ENCODE measurements at places on chromosomes 4 and X. TPM values are rescaled to one million over a fixed set of nuclear protein-coding genes. Genes with fewer than 3 reads are reported as not detected.
A peak's percentile ranks its signal among the peaks of the same experiment; 100 is the strongest.

DNA sequence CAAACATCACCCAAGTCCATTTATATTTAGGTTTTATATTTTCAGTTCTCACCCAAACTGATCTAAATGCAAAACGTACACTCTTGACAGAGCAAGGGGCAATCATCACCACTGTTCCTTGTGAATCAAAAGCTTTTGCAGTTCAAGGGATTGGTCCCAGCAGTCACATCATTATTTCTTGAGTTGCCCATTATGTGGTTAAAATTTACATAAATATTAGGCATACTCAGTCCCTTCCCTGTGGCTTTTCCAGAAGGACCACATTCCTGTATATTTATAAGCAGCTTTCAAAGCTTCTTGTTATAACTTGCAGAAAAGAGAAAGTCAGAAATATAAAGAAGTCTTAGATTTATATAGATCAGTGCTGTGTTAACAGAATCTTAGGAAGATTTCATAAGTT is 224.4 kb downstream of the CLCN4 start:
- H3K27me3 ChIP-seq, result no peaks in the 10 kb centered on the region
- H3K4me3 ChIP-seq, result no peak overlapping the region
- H3K27ac ChIP-seq, result no peak overlapping the region

DNA sequence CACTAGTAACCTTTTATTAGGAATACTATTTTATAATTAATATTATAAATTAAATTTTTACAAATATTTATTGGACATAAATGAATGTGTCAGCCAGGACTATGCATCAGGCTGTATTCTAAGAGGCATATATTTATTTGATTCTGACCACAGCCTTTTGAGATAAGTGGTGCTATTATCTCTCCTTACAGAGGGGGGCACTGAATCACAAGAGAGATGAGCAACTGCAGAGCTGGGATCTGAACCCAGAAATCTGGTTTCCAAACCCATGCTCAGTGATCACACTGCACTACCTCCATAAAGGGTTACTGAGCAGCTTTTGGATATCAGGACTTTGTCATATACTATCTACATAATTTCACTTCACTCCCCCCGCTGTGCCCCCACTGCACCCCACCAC is 322.0 kb downstream of the TMA16 start:
- no peak overlapping the region for H3K27ac ChIP-seq
- no peak overlapping the region for H3K4me3 ChIP-seq
- no peaks in the 10 kb centered on the region for H3K36me3 ChIP-seq
- no peak for DNase-seq
- H3K27me3 ChIP-seq, result no peaks in the 10 kb centered on the region
- H3K4me1 ChIP-seq, result no peaks in the 10 kb centered on the region

- H3K36me3 ChIP-seq, result no peaks in the 10 kb centered on the region
- H3K4me3 ChIP-seq, result no peak overlapping the region
- no peak for DNase-seq
- no peaks in the 10 kb centered on the region for H3K4me1 ChIP-seq
Observed at GRCh38 chrX:37644381-37645305, 40.9 kb upstream of the XK start.

GRCh38 chr4:7016086-7016485 is 27.1 kb upstream of the TADA2B start:
- H3K36me3 ChIP-seq, result peaks cover 26% of the 10 kb centered on the region
- H3K27me3 ChIP-seq, result no peaks in the 10 kb centered on the region
- H3K4me3 ChIP-seq, result no peak overlapping the region

GRCh38 chrX:11447418-11447817 is 154.2 kb downstream of the AMELX start:
- no peak for DNase-seq
- no peaks in the 10 kb centered on the region for H3K36me3 ChIP-seq
- H3K4me1 ChIP-seq, result peaks cover 46% of the 10 kb centered on the region
- H3K27me3 ChIP-seq, result no peaks in the 10 kb centered on the region

DNA sequence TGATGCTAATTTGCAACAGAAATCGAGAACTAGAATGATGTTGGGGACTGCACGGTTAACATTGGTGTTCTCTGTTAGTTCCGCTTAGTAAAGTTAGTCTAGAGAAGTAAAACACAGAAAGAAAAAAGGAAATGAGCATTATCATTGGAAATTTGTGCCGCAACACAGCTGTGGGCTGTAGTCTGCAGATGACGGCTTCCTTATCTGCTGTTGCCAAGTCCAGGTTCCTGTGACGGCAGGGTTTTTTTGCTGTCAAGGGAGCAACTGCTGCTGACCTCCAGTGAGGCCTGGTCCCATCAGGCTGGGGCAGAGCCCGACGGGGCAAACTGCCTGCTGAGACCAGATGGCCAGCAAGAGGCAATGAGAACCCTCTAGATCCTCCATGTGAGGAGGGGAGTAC is 38.9 kb upstream of the PHEX start:
- no peak overlapping the region for H3K27ac ChIP-seq
- no peaks in the 10 kb centered on the region for H3K27me3 ChIP-seq
- no peak for DNase-seq
- peaks cover 36% of the 10 kb centered on the region for H3K36me3 ChIP-seq
- no peak overlapping the region for H3K4me3 ChIP-seq

GRCh38 chrX:96833333-96833732 is 50.4 kb upstream of the RPA4 start:
- no peaks in the 10 kb centered on the region for H3K36me3 ChIP-seq
- no peak for DNase-seq
- H3K27ac ChIP-seq, result peak overlapping the region; percentile 71
- no peak overlapping the region for H3K4me3 ChIP-seq

DNA sequence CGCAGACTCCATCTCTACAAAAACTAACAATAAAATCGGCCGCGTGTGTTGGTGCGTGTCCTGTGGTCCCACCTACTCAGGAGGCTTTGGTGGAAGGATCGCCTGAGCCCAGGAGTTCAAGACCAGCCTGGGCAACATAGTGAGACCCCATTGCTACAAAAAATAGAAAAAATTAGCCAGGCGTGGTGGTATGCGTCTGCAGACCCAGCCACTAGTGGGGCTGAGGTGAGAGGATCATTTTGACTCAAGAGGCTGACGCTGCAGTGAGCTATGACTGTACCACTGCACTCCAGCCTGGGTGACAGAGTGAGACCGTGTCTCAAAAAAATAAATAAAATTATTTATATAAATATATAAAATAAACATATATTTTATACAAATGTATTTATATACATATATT is 22.3 kb downstream of the ASMTL start:
- H3K27ac ChIP-seq, result no peak overlapping the region

DNA sequence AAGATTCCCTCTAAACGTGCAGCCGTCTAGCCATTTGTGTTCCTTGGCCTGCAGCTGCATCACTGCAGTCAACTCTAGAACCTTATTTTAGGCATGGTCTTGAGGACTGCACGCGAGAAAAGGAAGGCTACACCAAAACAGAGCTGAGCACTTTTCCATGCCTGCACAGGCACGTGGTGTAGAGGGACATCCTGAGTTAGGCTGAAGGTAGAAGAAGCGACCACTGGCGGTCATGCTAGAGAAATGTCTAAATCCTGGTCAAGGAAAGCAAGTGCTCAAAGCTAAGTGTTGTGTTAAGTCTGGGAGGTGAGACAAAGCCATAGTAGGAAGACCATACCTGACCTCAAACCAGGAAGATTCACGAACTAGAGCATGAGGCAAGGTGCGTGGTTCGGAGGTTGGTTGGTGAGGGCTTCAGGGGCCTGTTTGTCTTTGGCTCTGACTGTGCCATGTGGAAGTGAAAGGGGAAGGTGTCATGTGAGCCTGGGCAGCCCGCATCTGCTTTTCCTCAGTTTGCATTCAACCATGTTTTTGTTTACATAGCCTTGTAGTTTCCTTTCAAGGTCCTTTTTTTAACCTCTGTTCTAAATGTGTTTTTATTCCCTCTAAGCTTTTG is 203.8 kb downstream of the AASDH start:
- H3K27ac ChIP-seq, result no peak overlapping the region
- peaks cover 10% of the 10 kb centered on the region for H3K4me1 ChIP-seq
- no peaks in the 10 kb centered on the region for H3K27me3 ChIP-seq
- H3K36me3 ChIP-seq, result no peaks in the 10 kb centered on the region
- DNase-seq, result no peak

GRCh38 chr4:7811536-7812191 is 128.0 kb downstream of the AFAP1 start:
- peaks cover 84% of the 10 kb centered on the region for H3K4me1 ChIP-seq
- H3K36me3 ChIP-seq, result peaks cover 40% of the 10 kb centered on the region
- no peak overlapping the region for H3K4me3 ChIP-seq
- H3K27me3 ChIP-seq, result no peaks in the 10 kb centered on the region

DNA sequence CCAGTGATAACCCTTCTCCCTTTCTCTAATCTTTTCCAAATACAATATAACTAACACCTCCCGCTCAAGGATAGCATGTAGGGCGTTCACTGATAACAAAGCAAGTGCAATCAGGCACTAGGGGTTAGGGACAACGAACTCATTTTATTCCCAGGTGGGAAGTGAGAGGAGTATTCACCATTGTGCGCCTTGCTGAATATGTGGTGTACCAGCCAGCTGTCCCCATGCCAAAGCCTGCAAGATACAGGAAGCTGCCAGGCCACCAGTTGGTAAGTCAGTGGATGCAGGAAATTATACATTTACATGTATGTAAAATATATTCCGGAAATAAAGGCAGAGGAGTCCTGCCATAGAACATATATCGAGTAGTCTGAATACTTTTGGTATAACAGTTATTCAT is 6.3 kb upstream of the HPRT1 start:
- H3K4me1 ChIP-seq, result no peaks in the 10 kb centered on the region
- no peak for DNase-seq
- H3K36me3 ChIP-seq, result no peaks in the 10 kb centered on the region
- no peak overlapping the region for H3K27ac ChIP-seq
- peaks cover 3% of the 10 kb centered on the region for H3K27me3 ChIP-seq

DNA sequence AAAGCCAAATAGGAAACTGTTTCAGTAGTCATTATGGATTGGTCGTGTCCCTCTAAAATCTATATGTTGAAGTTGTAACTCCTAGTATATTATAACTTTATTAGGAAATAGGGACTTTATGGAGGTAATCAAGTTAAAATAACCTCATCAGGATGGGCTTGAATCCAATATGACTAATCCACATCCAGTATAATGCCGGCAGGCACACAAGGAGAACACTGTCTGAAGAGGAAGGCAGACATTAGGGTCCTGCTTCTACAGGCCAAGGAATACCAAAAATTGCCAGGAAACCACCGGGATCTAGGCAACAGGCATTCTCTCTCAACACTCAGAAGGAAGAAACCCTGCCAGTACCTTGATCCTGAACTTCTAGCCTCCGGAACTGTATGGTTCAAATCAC is 130.3 kb downstream of the ATP10D start:
- peaks cover 11% of the 10 kb centered on the region for H3K36me3 ChIP-seq
- peaks cover 12% of the 10 kb centered on the region for H3K4me1 ChIP-seq
- no peak overlapping the region for H3K4me3 ChIP-seq
- H3K27me3 ChIP-seq, result no peaks in the 10 kb centered on the region
- no peak for DNase-seq

GRCh38 chr4:89373394-89373793 is 65.8 kb upstream of the GPRIN3 start:
- H3K27me3 ChIP-seq, result peaks cover 5% of the 10 kb centered on the region
- H3K36me3 ChIP-seq, result no peaks in the 10 kb centered on the region
- H3K27ac ChIP-seq, result no peak overlapping the region
- DNase-seq, result no peak
- H3K4me3 ChIP-seq, result no peak overlapping the region
- no peaks in the 10 kb centered on the region for H3K4me1 ChIP-seq

DNA sequence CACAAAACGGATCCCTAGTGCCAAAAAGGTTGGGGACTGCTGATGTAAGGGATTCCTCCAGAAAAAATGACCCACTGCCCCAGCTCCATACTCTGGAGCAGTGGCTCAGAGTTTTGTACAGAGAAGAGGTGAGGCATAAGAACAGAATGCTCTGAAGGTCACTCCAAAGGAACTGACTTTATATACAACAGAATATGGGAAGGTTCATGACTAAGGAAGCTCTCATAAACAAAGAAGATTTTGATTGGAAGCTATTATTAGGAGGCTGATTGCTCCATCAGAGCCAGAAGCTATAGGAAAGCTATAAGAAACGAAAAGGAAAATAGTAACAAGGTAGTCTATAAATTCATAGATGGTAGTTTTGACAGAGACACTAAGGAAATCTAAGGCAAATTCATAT is 203.1 kb downstream of the SLC7A11 start:
- no peak overlapping the region for H3K4me3 ChIP-seq
- no peak overlapping the region for H3K27ac ChIP-seq
- H3K36me3 ChIP-seq, result no peaks in the 10 kb centered on the region
- no peaks in the 10 kb centered on the region for H3K27me3 ChIP-seq
- DNase-seq, result no peak

GRCh38 chr4:187744911-187745310 is 250.7 kb upstream of the ZFP42 start:
- no peaks in the 10 kb centered on the region for H3K4me1 ChIP-seq
- DNase-seq, result no peak
- H3K4me3 ChIP-seq, result no peak overlapping the region
- no peak overlapping the region for H3K27ac ChIP-seq

DNA sequence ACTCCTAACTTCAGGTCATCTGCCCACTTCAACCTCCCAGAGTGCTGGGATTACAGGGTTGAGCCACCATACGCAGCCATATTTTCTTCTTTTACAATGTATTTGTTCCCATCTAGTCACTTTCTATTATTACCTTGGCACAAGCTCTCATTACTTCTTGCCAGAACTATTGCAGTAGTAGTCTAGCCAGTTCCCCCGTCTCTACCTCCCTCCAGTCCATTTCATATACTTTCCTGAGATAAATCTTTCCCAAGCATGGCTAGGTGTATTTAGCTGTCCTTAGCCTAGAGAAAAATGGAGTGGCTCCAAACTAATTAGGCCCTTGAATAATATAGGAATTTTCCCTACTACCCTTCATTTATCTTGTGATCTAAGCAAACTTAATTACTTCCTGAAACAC is 412.2 kb downstream of the RPA4 start:
- H3K36me3 ChIP-seq, result no peaks in the 10 kb centered on the region
- H3K27ac ChIP-seq, result no peak overlapping the region
- no peaks in the 10 kb centered on the region for H3K4me1 ChIP-seq

- no peaks in the 10 kb centered on the region for H3K27me3 ChIP-seq
- DNase-seq, result no peak
- H3K4me1 ChIP-seq, result peaks cover 4% of the 10 kb centered on the region
Observed at GRCh38 chr4:179465131-179465797, 2023.0 kb upstream of the AGA start.

DNA sequence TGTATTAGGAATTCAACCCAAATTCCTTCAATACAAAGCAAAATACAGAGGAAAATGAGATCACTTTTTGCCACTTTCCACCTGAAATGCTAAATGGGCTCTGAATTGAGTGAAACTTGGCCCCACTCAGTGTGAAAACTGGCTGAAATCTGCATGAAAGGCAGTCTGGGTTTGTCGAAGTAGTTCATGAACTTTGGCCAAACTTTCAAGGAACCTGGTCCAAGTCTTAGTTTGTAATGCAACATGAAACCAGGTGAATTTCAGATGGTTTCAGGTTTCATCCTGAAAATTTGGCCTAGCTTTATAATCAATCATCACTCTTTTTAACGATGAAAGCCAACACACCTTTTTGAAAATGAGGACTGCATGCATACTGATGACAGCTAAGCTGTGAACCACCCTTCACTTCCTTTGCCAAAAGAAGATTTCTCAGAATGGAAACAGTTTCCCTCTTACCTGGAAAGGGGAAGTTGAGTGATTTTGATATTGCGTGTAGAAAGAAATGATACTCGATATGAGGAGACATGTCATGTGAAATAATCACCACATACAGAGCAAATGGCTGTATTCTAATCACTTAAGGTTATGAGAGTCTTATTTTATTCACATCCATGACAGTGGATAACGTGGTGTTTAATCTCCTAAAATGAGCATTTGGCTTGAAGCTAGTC is 209.9 kb upstream of the ETNPPL start:
- H3K36me3 ChIP-seq, result no peaks in the 10 kb centered on the region
- H3K4me3 ChIP-seq, result no peak overlapping the region
- H3K27me3 ChIP-seq, result no peaks in the 10 kb centered on the region
- no peak overlapping the region for H3K27ac ChIP-seq
- no peaks in the 10 kb centered on the region for H3K4me1 ChIP-seq

MGST2 gene
- total RNA-seq, result 36.0 TPM

RASL11B gene
- total RNA-seq, result 8.1 TPM

NHS gene
- total RNA-seq, result 11.5 TPM

UGT2B17 gene
- total RNA-seq, result not detected

CNGA2 gene
- not detected for total RNA-seq

DGKK gene
- total RNA-seq, result not detected
